Activated naive CD4-positive, alpha-beta T cell treated with anti-CD3 and anti-CD28 coated beads, Interleukin-2, amount 50 U/mL, for 16 hours (primary cell): ENCODE measurements at places on chromosomes 16 and 17.

DNA sequence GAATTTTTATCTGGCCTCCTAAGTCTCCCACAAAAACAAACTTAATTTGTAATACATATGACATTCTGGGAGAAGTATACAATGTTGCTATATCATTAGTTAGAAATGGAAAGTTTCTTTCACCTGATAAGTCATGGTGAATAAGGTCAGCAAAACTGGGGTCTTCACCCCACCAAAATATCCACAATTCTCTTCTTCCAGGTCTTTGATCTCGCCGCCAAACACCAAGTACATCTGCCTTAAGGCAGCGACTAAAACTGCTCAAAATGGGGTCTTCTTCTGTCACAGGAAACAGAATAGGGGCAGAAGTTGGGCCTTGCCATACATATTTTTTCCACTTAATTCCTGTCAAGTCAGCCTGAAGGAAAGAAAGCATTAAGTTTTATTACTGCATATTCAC is 2.1 kb downstream of the MED13 start:
- no peak for DNase-seq

DNA sequence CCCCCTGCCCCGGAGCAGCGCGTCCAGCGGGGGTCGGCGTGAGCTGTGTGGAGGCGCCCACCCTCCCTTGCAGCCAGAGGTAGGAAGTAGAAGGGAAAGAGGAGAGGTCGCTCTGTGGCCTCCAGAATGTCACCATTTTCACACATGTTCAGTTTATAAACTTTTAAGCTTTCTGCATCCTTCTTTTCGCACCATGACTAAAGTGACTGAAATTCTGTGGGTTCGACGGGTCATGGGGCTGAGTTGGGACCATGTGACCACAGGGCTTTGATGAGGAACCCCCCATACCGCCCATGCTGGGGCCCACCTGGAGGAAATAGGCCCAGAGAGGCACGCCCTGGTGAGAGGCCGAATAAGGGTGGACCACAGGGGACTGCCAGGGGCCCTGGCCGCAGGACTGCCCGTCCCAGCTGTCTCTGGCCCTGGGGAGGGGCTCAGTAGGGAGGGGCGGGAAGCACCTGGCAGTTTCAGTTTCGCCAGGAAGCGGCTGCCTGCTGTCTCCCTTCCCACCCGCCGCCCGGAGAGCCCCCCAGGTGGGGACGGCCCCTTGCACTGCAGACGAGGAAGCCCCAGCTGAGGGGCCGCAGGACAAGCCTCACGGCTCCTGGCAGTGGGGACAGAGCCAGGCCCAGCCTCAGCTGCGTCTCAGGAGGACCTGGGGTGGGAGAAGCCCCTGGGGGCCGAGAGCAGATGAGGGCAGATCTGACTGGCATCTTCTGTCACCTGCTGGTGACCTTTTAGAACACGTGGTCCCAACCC is 9.0 kb downstream of the CBFA2T3 start:
- DNase-seq: no peak

DNA sequence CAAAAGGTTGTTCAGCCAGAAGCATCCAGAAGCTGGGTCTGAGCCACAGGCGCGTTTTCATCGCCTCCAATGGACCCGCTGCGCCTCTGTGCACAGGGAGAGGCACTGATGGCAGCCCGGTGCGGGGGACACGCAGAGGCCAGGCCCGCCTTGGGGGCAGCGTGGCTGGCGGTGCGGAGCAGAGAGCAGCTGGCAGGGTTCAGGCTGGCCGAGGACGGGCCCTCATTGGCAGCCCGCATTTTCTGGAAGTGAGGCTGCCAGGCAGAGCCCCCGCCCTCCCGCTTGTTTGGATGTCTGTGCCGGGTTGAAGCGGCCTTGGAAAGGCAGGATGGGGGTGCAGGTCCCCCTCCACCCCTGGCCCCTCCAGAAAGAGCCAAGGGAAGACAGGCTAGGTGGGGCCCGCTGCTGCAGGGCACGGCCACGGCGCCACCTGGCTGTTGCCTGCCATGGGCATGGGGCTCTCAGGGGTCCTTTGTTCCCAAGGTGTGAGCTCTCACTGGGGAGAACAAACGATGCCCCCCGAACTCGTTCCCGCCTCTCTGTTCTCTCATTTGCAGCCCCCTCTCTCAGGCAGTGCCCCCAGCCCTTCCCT is 18.8 kb downstream of the GSE1 start:
- no peak for DNase-seq

DNA sequence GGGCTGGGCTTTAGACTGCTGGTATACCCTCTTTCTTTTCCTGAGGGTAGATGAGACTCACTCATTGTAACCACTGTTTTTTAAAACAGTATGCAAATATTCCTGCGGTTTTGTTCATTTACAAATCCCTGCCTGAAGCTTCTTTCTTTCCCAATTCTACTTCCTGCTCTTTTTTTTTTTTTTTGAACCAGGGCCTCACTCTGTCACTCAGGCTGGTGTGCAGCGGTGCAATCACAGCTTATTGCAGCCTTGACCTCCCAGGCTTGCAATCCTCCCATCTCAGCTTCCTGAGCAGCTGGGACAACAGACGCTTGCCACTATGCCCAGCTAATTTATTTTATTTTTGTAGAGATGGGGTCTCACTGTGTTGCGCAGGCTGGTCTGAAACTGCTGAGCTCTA is 8.0 kb upstream of the SULT1A1 start:
- DNase-seq: no peak

- no peak for DNase-seq
These were observed 1.6 kb downstream of the IGF2BP1 start for GRCh38 chr17:48998587-48999440.

GRCh38 chr17:68297195-68297594 is 5.9 kb downstream of the ARSG start:
- DNase-seq: no peak

DNA sequence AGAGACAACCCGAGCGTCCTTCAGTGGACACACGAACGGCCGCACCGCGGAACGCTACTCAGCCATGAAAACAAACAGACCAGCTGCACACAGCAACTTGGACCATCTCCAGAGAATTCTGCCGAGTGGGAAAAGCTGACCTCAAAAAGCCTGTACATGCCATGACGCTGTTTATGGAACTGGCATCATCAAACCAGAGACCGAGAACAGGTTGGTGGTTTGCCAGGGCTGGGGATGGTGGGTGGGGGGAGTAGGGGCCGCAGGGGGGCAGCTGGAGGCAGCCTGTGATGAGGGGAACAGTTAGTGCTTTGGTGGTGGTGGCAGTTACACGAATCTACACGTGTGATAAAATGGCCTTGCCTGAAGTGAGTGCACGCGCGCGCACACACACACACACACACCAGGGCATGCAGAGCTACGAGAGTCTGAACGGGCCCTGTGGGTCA is 169.8 kb downstream of the LAT start:
- no peak for DNase-seq

GRCh38 chr17:64354396-64354795 is 36.3 kb downstream of the PECAM1 start:
- DNase-seq: no peak

- no peak for DNase-seq
These were observed 17.0 kb downstream of the RPTOR start for GRCh38 chr17:80561541-80562114.

GRCh38 chr16:87684106-87684677 is 81.6 kb downstream of the KLHDC4 start:
- DNase-seq: no peak

GRCh38 chr17:82623707-82624106 is 24.5 kb downstream of the WDR45B start:
- no peak for DNase-seq

DNA sequence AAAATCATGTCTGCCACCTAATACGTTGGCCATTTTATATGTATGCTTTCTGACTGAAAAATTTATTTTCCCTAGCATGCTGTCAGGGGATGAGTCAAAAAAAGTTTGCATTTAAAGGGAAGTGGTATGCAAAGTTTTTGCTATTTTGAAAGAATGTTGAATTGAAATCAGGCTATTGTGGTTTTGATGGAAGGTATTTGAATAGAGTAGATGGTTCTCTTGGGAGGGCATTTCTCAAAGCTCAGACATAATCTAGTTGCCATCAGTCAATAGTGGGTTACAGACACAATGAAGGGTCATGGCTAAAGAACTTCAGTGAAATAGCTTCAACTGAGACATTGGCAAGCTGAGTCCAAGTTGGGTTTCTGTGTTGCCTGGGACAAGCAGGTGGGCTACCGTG is 102.4 kb downstream of the MAP2K6 start:
- DNase-seq: no peak

GRCh38 chr17:63641692-63642448 is 19.7 kb downstream of the MAP3K3 start:
- DNase-seq: no peak

DNA sequence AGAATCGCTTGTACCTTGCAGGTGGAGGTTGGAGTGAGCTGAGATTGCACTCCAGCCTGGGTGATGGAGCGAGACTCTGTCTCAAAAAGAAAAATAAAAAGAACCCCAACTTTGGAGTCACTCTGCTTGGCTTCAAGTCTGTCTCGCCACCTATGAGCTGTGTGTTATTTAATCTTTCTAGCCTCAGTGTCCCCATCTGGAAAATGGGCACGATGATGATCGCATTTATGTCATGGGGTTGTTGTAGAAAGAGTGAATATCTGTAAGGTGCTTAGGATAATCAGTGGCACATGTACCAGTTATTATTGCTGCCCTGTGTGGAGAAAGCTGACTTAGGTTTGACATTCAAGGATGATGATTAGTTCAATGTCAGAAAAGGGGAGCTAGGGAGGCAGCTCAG is 319.4 kb downstream of the XYLT1 start:
- DNase-seq: no peak

DNA sequence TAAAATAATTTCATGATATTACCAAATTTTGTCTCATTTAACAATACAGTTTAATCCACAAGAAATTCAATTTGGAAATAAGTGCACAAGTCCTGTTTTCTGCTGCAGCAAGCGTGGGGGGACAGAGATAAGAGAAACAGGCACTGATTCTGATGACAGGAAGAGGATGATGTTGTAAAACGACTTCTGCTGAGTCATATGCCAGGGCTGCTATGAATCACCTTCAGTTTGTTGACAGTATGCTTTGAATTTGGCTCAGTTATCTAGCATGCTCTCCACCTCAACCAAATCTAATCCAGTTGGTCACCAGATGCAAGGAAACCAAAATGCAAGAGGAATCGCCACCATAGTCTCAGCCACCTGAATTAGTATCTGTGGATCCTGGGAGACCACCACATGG is 244.1 kb upstream of the MON1B start:
- no peak for DNase-seq

GRCh38 chr17:59783221-59784047 is 76.0 kb downstream of the VMP1 start:
- no peak for DNase-seq
